ENCODE measurements at places on chromosomes 5 and 9. TPM values are rescaled to one million over a fixed set of nuclear protein-coding genes. Genes with fewer than 3 reads are reported as not detected.

DNA sequence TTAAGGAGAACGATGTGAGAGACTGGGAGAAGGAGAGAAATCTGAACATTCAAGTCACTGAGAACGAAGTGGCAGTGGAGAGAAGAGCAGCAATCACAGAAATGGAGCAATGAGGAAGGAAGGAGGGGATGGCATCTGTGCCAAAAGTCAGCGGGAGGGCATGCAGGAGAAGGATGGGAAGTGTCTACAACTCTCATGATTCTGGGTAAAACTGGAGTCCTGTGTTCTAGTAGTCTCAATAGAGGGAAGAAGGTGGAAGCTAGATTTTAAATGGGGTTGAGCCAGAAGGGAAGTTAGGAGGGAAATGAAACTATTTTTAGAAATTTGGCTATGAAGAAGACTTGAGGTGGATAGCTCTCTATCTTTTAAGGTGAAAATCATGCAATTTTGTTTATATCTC, 39.1 kb upstream of the SPATA31C2 start:
- no peaks in the 10 kb centered on the region for H3K27me3 ChIP-seq
- H3K27ac ChIP-seq, result no peak overlapping the region
- no peaks in the 10 kb centered on the region for H3K36me3 ChIP-seq
- no peak overlapping the region for H3K4me3 ChIP-seq

Gene MLANA
- not detected for total RNA-seq

DNA sequence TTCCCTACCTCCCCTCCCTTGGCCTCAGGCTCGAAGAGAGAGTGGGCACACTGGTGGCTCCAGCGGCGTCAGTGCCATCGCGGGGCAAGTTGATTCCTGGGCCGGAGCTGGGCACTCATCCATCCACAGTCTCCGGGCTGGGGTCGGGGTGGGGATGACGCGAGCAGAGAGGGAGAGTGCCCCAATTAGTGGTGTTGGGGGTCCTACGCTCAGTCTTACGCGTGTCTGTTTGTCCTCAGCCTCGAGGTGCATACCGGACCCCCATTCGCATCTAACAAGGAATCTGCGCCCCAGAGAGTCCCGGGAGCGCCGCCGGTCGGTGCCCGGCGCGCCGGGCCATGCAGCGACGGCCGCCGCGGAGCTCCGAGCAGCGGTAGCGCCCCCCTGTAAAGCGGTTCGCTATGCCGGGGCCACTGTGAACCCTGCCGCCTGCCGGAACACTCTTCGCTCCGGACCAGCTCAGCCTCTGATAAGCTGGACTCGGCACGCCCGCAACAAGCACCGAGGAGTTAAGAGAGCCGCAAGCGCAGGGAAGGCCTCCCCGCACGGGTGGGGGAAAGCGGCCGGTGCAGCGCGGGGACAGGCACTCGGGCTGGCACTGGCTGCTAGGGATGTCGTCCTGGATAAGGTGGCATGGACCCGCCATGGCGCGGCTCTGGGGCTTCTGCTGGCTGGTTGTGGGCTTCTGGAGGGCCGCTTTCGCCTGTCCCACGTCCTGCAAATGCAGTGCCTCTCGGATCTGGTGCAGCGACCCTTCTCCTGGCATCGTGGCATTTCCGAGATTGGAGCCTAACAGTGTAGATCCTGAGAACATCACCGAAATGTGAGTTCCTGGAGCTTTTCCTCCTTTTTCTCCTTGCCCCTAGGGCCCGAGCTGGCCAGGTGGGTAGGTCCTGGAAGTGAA, 861 bp downstream of the NTRK2 start:
- no peak for DNase-seq
- H3K4me1 ChIP-seq, result peaks cover 25% of the 10 kb centered on the region
- no peaks in the 10 kb centered on the region for H3K36me3 ChIP-seq
- H3K27ac ChIP-seq, result peak overlapping the region; percentile 5
- no peaks in the 10 kb centered on the region for H3K27me3 ChIP-seq

GRCh38 chr9:89449261-89449671, 48.6 kb downstream of the SEMA4D start:
- no peak overlapping the region for H3K4me3 ChIP-seq
- no peaks in the 10 kb centered on the region for H3K36me3 ChIP-seq
- DNase-seq, result no peak
- H3K27me3 ChIP-seq, result no peaks in the 10 kb centered on the region
- H3K4me1 ChIP-seq, result no peaks in the 10 kb centered on the region

GRCh38 chr5:40652441-40653220, 27.1 kb upstream of the PTGER4 start:
- no peaks in the 10 kb centered on the region for H3K27me3 ChIP-seq
- no peak overlapping the region for H3K4me3 ChIP-seq
- no peaks in the 10 kb centered on the region for H3K4me1 ChIP-seq
- H3K36me3 ChIP-seq, result no peaks in the 10 kb centered on the region

- no peak for DNase-seq
- H3K36me3 ChIP-seq, result no peaks in the 10 kb centered on the region
- H3K4me3 ChIP-seq, result no peak overlapping the region
- no peak overlapping the region for H3K27ac ChIP-seq
Observed at GRCh38 chr9:107584944-107585343, 95.4 kb upstream of the KLF4 start.

DNA sequence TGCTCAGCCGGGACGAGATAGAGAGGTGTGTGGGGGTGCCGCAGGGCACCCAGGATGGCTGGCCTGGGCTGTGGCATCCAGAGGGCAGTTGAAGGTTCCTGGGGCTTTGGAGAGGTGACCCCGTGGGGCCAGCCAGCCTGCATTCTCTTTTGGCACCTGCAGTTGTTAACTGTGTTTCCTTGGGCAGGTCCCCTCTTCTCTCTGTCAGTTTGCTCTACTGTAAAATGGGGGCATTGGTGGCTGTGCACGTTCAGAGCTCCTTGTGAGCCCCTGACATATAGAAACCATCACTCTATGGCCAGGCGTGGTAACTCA, 8.5 kb downstream of the ZDHHC12 start:
- no peak overlapping the region for H3K4me3 ChIP-seq
- no peaks in the 10 kb centered on the region for H3K4me1 ChIP-seq
- H3K36me3 ChIP-seq, result no peaks in the 10 kb centered on the region
- H3K27me3 ChIP-seq, result no peaks in the 10 kb centered on the region
- DNase-seq, result no peak

- no peaks in the 10 kb centered on the region for H3K27me3 ChIP-seq
- no peak overlapping the region for H3K4me3 ChIP-seq
- H3K36me3 ChIP-seq, result no peaks in the 10 kb centered on the region
Observed at GRCh38 chr9:86242071-86242470, 17.4 kb downstream of the C9orf153 start.

DNA sequence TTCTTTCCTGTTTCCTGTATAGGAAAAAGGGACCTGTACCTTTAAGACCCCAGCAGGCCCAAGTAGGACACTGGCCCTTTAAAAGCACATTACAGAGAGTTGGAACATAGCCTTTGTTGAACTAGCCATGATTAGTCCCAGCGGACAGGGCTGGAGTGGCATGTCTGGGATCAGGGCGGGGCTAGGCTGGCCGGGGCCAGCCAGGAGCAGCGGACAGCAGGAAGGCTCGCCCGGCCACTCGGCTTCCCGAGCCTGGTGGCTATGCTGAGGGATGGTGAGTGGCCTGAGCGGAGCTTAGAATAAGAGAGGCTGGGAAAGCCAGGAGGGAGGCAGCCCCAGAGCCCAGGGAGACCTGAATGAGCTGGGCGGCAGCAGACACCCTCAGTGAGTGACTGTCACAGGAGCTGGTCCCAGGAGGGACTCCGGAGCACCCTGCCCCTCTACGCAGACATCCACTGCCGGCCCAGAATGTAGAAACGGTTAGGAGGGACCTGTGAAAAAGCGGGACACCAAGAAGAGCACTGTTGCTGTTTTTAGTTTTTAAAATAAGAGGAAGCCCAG, 92.1 kb downstream of the DAB2IP start:
- peak overlapping the region; percentile 77 for H3K4me3 ChIP-seq
- peak overlapping the region; percentile 94 for H3K27ac ChIP-seq
- peak; percentile 62 for DNase-seq
- H3K36me3 ChIP-seq, result no peaks in the 10 kb centered on the region
- H3K4me1 ChIP-seq, result peaks cover 49% of the 10 kb centered on the region

Gene TNFSF15
- 0.63 TPM for total RNA-seq

DNA sequence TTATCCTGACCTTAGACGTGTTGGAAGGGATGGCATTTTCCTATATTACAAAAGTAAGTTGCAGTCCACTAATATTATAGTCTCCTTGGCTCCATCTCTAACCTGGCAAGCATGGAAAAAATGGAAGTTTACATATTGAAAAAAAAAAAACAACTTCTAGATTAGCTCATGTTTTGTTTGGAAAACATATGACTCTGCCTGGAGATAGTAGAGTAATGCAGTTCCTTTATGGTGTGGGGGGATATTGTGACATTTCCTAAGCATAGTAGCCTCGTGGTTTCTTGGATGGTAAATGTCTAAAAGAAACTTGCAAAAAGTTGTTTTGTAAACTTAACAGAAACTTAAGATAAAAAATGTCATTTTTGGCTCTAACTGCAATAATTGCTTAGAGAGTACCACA, 244.4 kb upstream of the FBXL7 start:
- H3K4me3 ChIP-seq, result no peak overlapping the region
- no peaks in the 10 kb centered on the region for H3K27me3 ChIP-seq
- H3K4me1 ChIP-seq, result peaks cover 26% of the 10 kb centered on the region
- no peak overlapping the region for H3K27ac ChIP-seq

DNA sequence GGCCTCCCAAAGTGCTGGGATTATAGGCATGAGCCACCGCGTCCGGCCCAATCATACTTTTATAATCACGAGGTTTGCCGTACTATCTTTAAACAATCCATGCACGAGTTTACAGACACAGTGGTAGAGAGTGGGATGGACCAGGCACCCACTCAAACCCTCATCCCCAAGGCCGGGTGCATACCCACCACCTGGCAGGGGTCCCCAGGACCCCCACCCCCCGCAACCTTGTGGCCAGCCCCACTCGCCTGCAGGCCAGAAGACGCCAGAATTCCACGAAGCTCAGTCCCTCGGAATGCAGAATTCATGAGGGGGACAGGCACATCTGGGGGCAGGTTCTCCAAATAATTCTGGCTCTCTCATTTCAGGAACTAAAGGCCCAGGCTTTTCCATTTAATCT, 17.1 kb downstream of the NACC2 start:
- DNase-seq, result no peak
- H3K4me1 ChIP-seq, result peaks cover 12% of the 10 kb centered on the region
- H3K27ac ChIP-seq, result no peak overlapping the region
- no peak overlapping the region for H3K4me3 ChIP-seq
- H3K36me3 ChIP-seq, result peaks cover 6% of the 10 kb centered on the region
- H3K27me3 ChIP-seq, result no peaks in the 10 kb centered on the region

GRCh38 chr9:118567861-118568260, 801.4 kb downstream of the BRINP1 start:
- H3K4me1 ChIP-seq, result no peaks in the 10 kb centered on the region
- H3K4me3 ChIP-seq, result no peak overlapping the region
- DNase-seq, result no peak
- H3K27me3 ChIP-seq, result no peaks in the 10 kb centered on the region

DNA sequence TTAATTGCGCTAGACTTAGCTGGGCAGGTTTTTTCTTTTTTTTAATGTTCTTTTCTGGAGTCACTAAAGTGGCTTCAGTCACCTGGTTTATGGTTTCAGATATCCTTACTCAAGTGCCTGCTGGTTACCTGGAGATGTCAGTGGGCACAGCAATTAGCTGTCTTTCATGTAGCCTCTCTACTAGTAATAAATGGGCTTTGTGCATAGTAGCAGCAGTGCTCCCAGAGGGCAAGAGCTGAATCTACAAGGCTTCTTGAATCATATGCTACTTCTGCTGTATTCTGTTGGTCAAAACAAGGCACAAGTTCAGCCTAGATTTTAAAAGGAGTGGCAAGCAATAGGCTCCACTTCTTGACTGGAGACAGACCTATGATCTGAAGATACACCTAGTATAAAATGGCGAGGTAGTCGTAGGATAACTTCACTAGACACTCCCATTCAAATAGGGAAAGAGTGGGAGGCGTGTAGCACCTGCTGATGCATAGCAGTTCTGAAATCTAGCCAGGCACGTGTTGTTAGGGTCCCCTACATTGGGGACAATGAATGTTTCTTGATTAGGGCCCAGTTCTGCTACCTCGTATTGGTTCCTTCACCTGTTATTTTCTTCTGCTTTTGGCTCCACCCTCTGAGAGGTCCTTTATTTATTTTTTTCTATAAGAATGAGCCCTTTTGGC, 7.0 kb downstream of the SCAMP1 start:
- no peak overlapping the region for H3K4me3 ChIP-seq
- peaks cover 1% of the 10 kb centered on the region for H3K4me1 ChIP-seq
- no peak for DNase-seq
- no peak overlapping the region for H3K27ac ChIP-seq
- no peaks in the 10 kb centered on the region for H3K36me3 ChIP-seq
- no peaks in the 10 kb centered on the region for H3K27me3 ChIP-seq

GRCh38 chr5:145521066-145521465, 314.1 kb downstream of the PRELID2 start:
- H3K4me1 ChIP-seq, result no peaks in the 10 kb centered on the region
- no peaks in the 10 kb centered on the region for H3K36me3 ChIP-seq
- no peak overlapping the region for H3K27ac ChIP-seq
- no peak overlapping the region for H3K4me3 ChIP-seq

DNA sequence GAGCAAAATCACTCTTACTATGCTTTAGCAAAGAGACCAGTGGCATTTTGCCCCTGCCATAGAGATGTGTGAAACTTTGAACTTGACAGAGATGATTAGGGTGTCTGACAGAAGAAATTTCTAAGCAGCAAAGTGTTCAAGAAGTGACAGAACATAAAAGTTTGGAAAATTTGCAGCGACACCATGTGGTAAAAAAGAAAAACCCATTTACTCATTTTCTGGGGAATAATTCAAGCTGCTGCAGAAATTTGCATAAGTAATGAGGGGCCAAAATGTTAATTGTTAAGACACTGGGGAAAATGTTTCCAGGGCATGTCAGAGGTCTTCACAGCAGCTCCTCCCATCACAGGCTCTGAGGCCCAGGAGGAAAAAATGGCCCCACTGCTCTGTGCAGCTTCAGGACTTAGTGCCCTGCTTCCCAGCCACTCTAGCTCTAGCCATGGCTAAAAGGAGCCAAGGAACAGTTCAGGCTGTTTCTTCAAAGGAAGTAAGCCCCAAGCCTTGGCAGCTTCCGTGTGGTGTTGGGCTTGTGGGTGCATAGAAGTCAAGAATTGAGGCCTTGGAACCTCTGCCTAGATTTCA, 6.1 kb upstream of the AP3B1 start:
- DNase-seq, result no peak
- H3K36me3 ChIP-seq, result no peaks in the 10 kb centered on the region
- no peaks in the 10 kb centered on the region for H3K27me3 ChIP-seq
- peaks cover 3% of the 10 kb centered on the region for H3K4me1 ChIP-seq

DNA sequence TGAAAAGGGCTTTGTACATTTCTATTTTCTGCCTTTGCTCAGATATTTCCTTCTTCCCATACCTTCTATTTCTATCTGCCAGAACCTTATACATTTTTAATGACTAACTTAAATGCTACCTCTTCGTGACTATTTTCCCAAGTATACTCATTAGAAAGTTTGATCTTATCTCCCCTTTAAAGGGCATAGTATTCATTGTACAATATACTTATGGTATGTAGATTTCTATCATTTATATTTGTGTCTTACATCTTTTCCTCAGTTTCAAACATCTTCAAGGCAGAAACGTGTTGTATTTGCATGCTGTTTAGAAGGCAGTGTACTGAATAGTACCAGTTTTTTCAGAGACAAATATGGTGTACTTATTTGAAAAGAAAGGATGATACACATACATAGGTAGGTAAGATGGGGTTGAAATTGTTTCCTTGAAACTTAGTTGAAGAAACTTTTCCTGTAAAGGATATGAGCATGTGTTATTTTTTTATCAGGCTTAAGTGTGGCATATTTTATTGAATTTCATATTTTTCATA, 518.1 kb upstream of the NUDT12 start:
- no peaks in the 10 kb centered on the region for H3K36me3 ChIP-seq
- no peaks in the 10 kb centered on the region for H3K27me3 ChIP-seq
- DNase-seq, result no peak
- no peaks in the 10 kb centered on the region for H3K4me1 ChIP-seq
- no peak overlapping the region for H3K27ac ChIP-seq

Gene PRDM9
- not detected for total RNA-seq
